Vagina (tissue), 2 donors: ENCODE measurements at places on chromosomes 2 and 18. TPM values are rescaled to one million over a fixed set of nuclear protein-coding genes. Genes with fewer than 3 reads are reported as not detected.

DNA sequence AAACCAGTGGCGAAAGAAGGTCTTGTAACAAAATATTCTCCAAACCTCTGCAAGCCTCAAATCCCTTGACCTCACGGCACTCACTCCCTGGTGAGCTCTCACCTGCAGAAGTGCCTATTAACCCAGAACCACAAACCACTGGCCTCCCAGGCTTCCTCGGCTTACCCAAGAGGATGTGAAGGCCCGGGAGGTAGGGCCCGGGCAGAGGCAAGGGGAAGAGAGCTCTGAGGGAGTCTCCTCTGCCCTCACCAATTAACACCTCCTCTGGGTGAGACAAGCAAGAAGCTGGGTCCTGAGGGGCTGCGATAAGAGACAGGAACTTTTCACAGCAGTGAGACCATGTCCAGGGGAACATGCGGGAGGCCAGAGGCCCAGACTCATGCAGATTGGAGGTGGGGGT lies 53.7 kb downstream of the EMX1 start:
- DNase-seq = no peak

- no peak for DNase-seq
Measured at GRCh38 chr2:234249034-234249735, 198.7 kb downstream of the SPP2 start.

DNA sequence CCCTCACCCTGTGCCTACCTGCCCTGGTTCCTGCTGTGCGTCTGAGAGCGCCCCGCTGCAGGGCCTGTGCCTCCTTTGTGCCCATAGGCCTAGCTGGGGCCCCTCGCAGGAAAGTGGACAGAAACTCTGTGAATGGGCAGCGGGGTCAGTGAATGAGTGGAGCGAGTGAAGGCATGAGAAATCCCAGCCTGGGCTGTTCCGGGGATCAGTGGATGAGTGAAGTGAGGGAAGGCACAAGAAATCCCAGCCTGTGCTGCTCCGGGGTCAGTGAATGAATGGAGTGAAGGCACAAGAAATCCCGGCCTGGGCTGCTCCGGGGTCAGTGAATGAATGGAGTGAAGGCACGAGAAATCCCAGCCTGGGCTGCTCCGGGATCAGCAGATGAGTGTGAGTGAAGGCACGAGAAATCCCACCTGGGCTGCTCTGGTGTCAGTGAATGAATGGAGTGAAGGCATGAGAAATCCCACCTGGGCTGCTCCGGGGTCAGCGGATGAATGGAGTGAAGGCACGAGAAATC lies 2.0 kb downstream of the COLEC11 start:
- peak; percentile 62 for DNase-seq

GRCh38 chr2:229243890-229244560 lies 27.1 kb downstream of the PID1 start:
- DNase-seq = no peak

GRCh38 chr2:217437290-217437870 lies 565.4 kb downstream of the TNS1 start:
- no peak for DNase-seq

The GBX2 gene
- total RNA-seq = not detected

DNA sequence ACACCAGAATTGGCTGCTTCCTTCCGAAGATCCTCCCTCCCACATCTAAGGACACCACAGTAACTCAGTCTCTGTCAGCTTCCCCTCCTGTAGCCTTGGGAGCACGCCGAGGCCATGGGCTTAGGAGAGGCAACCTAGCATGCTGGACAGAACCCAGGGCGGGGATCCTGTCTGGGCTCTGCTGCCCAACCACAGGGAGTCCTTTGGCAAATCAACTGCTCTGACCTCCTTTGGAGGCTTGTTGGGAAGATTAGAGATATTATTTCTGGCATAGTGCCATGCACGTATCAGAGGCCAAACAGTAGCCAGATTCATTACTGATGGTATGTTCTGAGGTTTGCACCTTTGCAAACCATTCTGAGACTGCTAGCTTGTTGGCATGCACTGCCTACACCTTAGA lies 262.7 kb upstream of the EPAS1 start:
- DNase-seq = no peak

GRCh38 chr2:227903381-227903780 lies 31.9 kb downstream of the DAW1 start:
- DNase-seq = no peak

The HOXD3 gene
- 11.8 TPM for total RNA-seq

The CDH20 gene
- not detected for total RNA-seq

The CCBE1 gene
- total RNA-seq = 2.9 TPM

- no peak for DNase-seq
Measured at GRCh38 chr2:227238238-227239237, 74.1 kb downstream of the COL4A3 start.

GRCh38 chr2:45993476-45993991 lies 303.7 kb upstream of the EPAS1 start:
- no peak for DNase-seq

DNA sequence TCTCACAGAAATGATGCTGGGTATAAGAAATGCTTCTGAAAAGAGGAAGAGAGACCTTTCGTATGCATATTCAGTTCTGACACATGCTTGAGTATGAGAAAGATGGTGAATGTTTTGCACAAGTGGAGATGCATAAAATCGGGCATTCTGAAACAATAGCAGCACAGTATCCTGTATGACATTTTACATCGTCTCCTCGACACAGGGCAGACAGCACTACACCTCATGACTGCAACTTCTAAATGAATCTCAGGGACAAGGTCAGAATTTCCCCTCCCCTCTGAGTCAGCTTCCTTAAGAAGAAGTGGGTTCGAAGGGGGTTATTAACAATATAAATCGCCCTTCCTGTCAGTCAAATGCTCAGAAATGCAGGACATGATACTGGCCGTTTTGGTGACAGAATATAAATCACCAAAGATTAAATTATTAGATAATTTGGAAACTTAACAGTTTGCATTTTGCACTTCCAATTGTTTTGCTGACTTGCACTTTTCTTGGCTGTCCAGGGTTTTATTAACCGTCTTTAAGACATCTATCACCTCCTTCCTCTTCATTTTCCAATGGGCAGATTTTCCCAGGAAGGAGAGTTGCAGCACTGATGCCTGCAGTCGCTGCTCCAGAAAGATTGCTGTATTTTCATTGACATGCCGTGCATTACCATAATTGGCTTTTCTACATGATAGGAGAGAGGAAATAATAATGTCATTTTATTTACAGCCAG lies 57.2 kb downstream of the TSHZ1 start:
- DNase-seq = no peak

The SLC5A7 gene
- 1.7 TPM for total RNA-seq

- no peak for DNase-seq
Measured at GRCh38 chr18:63132819-63133200, 186.8 kb downstream of the BCL2 start.

DNA sequence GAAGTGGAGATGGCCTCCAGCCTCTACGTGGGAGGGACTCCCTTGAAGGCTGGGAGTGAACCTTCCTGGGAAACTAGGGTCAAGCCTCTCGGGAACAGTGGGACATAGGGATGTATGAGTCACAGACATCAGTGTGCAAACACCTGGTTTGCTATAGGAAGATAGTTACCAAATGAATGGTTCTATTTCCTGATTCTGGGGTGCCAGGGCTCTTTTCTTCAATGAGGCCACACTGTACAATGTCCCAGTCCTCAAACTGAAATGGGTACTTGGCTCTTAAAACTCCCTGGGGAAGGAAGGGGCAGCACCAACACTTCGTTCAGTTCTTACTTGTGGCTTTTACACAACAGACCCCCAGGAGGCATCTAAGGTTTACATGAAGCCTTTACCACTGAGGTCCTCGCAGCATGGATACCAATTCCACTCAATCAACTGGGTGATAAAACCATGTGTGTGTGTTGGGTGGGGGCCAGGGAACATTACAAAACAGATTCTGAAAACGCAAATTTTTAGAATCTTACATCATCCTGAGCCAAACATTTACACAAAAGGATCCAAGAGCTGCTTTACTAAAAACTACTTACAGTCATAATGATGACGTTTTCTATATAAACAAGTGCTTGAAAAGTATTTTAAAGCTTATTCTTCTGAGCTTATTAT lies 10.4 kb downstream of the ERFE start:
- no peak for DNase-seq

- DNase-seq = no peak
Measured at GRCh38 chr2:100073110-100073509, 69.3 kb downstream of the AFF3 start.

The TDRD15 gene
- total RNA-seq = not detected

GRCh38 chr2:50564766-50565165 lies 467.2 kb downstream of the NRXN1 start:
- DNase-seq = no peak

The OLA1 gene
- total RNA-seq = 36.1 TPM

GRCh38 chr18:58501066-58501896 lies 127.6 kb downstream of the ALPK2 start:
- no peak for DNase-seq

- DNase-seq = peak; percentile 82
Measured at GRCh38 chr2:20410556-20411277, 36.2 kb upstream of the RHOB start.

GRCh38 chr2:17540093-17540812 lies at the start of gene VSNL1:
TSS of gene VSNL1 (plus strand) at chr2:17540696. CDS start at chr2:17592075, 51,379 bp downstream.
- DNase-seq = no peak

DNA sequence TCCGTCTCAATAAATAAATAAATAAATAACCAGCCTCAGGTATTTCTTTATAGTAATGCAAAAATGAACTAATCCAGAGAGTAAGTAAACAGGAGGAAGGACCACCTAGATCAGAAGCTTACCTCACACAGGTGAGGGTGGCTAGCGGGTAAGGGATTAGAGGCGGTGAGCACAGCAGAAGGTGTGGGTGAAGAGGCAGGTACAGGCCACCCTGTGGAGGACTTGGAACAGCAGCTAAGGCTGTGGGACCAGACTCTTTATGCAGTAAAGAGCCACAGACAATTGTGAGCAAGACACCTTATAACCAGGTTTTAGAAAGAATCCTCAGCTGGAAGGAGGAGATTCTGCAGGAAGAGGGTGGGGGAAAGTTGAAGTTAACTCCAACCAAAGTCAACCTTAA lies 34.2 kb upstream of the TTR start:
- no peak for DNase-seq

DNA sequence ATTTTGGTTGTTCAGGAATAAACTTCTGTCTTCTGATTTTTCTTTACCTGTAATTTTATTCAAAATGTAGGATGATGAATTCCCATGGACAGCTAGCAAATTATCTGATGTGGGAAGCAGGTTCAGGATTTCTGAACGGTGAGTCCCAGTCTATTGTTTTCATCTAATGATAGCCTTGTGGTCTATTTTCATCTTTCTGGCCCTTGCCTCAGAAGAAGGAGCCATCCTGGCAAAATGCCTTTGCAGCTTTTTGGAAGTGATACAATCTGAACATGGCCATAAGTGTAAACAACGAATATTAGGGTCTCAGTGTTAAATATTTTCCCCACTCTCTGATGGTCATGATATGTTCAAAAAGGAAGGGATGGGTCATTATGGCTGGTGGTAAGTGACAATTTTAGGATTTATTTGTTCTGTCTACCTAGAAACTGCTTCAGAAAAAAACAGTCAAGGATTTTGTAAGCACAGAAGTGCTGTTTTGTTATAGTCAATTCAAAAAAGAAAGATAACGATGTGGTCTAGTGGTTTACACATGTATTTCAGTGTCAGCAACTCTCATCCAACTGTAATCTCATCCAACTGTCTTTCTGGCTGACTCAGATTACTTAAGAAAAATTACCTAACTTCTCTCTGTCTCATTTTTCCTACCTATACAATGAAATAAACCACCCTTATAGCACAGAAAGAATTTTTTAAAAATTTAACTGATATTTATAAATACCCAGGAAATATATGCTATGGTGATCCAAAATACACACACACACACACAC lies 272.6 kb upstream of the ERBB4 start:
- no peak for DNase-seq
